ENCODE measurements at places on chromosomes 5 and 9.
A peak's percentile ranks its signal among the peaks of the same experiment; 100 is the strongest.

DNA sequence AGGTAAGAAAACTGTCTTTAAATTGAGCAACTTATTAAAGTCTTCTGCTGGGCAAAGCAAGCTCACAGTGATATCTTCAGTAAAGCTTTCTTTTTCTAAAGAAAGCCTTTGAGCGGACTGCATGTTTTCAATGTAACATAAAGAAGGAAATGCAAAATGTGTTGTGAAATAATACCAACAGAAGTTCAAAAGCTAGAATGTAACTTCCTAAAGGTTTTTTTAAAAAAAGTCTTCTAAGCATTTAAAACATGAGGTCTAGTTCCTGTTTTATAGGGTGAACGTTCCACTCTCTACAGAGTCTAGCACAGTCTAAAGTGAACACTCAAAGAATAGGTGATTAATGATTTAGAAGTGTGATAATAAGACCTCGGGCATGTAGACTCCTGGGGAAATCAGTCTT is 62.9 kb downstream of the DENND1A start:
- no peak for DNase-seq

DNA sequence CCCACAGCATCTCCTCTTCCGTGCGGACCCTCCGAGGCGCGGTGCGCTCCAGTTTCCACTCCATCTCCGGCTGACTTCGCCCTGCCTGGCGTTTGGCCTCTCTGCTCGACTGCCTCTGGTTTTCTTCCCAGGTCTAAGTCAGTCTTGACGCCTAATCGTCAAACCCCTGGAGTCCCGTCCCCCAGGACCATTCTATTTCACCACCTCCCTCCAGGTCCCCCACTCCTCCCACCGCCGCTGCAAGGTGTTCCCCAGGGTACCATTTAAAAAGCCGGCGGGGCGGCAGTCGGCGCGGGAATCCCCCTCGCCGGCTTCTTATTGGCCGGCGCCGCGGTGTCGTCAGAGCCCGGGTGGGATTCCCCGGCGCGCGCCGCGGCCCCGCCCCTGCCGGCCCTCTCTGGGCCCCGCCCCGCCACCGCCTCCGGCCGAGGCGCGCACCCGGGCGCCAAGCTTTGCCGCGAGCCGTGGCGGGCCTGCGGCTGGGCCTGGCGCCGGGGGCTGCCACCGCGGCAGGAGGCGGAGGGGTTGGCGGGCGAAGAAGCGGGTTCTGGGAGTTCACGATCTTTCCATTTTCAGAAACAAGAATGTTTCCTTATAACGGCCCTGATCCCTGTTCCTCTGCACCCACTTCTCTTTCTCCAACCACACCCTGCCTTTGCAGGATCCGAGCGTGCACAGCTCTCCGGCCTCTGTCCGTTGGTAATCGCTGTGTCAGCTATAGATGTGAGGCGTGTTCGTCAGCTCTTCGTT is at the start of gene CDC20B:
TSS of gene CDC20B (minus strand) at position 241 of the 750 bp plus-strand sequence. CDS start at position 64, 177 bp downstream.
- DNase-seq: peak; percentile 56

DNA sequence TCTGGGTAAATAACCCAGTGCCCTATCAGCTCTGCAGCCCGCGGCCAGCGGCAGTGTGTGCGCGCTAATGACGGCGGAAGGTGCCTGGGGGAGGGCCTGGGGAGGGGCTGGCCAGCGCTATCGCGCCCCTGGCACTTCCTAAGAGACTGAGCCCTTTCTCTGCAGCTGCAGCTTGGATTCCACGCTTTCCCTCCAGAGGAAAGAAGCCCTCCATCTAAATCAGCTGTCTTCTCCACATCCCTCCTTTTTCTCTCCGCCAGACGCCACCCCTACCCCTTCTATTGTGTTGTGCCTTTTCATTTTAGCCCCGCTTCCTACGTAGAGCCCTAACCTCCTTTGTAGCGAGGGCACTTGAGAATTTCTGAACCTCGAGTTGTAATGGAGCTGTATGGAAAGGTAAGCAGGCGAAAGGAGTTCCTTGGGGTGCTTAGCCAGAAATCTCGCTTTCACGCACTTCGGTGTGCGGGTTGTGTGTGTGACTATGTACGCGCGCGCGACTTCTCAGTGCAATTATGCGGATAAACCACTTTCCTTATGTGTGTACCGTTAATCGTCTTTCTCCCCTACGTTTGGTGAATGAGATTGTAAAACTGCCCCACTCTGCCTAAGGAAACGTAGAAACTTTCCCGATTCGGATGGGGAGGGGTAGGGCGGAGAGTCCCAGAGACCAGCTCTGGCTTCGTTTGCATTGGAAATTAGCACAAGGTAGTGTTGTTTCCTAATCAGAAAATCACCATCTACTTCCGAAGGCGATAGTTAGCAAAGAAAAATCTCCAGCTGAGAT is 664 bp upstream of the RAB3C start:
- DNase-seq: peak; percentile 48

GRCh38 chr5:107235167-107235566 is 435.6 kb downstream of the EFNA5 start:
- no peak for DNase-seq

- no peak for DNase-seq
Measured at GRCh38 chr5:21219251-21219650, 1231.3 kb upstream of the CDH18 start.

GRCh38 chr5:72194846-72195245 is 87.6 kb downstream of the MAP1B start:
- no peak for DNase-seq

GRCh38 chr9:98807814-98808195 is 335 bp downstream of the GALNT12 start:
- DNase-seq: no peak

DNA sequence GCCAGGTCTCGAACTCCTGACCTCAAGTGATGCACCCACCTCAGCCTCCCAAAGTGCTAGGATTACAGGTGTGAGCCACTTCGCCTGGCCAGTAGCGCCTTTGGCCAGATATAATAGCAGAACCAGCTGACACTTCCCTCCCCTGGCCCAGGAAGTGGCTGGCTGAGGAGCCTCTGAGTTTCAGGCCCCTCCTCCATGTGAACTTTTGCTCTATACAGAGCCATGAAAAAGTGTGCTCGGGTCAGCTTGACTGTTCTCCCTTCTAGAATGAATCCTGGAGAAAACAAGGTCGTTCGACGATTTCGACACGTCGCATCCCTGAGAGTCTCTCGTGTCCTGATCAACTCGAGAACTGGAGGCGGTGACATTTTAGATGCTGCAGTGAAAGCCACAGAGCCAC is 8.6 kb upstream of the ZDHHC12 start:
- no peak for DNase-seq
